BE2C (cell line): ENCODE measurements at places on chromosomes 4 and X.

DNA sequence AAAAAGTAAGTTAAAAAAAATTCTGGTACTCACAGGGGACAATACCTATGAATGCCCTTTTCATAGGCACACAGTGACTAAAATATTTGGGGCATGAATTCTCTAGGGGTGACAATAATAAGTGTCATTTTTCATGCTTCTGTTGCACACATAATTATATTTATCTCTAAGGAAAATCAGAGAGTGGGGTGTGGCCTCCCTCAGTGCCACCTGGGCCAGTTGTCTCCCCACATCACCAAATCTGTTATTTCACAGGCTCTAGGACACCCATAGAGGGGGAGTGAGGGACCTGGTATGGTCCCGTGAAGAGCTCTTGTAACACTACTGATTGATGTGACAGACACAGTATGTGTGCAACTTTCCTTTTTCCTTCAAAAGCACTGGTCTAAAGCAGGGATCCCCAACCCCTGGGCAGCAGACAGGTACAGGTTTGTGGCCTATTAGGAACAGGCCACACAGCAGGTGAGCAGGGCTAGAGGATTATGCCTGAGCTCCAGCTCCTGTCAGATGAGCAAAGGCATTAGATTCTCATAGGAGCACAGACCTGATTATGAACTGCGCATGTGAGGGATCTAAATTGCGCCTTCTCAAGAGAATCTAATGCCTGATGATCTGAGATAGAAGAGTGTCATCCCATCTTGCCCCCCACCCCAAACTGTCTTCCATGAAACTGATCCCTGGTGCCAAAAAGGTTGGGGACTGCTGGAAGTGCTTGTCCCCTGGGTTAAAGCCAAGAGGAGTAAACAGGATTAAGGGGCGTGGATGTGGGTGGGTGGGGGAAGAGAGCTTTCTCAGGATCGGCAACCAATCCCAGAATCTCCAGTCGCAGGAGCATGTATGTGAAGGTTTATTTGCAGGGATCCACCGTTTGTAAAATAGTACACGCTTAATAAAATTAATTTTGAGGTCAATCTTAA, 856 bp downstream of the SLC9B1 start:
- no peak for DNase-seq

GRCh38 chrX:151723156-151723760, 7.4 kb downstream of the FATE1 start:
- no peak for DNase-seq

- no peak for DNase-seq
These were observed 101.7 kb downstream of the PHOX2B start for GRCh38 chr4:41646862-41647261.

DNA sequence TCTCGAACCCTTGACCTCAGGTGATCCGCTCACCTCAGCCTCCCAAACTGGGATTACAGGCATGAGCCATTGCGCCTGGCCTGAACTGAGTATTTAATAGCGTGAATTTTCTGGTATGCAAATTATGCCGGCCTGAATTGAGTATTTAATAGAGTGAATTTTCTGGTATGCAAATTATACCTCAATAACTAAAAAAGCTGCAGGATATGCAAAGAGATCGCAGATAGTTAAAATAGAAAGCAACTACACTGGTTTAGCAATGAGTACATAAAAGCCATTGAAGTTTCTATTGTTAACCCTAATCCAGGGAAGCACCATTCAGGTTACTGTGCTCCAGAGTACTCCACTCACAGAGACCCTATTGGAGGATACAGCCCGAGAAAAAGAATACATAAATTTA, 22.8 kb downstream of the FBXW7 start:
- no peak for DNase-seq

- no peak for DNase-seq
These were observed 151.6 kb downstream of the LRBA start for GRCh38 chr4:150863456-150863855.

DNA sequence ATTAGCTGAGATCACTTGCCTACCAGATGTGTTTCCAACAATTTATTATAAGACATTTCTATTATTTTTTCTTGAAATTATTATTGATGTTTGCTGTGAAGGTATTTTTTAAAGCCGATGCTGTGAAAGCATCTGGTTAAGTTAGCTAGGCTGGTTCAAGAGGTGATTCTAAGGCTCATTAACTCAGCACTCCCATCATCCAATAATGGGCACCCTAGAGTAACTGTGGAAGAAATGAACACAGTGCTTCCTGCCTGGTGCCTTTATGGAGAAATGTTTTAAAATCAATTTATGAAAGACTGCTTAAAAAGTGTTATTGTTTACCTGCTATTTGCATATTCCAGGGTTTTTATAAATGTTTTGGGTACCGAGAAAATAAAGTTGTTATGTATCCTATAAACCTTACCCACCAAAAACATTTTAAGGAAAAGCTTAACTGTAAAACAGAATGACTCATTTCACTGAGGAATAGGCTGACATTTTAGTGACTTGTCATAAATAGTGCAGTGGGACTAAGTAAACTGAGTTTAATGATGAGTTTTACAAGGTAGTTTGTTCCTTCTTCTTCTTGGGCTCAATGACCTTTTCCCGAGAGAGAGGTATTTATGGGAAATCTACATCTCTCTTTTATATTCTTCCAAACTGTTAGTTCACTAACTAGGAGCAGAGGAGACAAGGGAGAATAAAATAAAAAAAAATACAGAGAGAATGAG, 310.0 kb upstream of the AADAT start:
- no peak for DNase-seq

DNA sequence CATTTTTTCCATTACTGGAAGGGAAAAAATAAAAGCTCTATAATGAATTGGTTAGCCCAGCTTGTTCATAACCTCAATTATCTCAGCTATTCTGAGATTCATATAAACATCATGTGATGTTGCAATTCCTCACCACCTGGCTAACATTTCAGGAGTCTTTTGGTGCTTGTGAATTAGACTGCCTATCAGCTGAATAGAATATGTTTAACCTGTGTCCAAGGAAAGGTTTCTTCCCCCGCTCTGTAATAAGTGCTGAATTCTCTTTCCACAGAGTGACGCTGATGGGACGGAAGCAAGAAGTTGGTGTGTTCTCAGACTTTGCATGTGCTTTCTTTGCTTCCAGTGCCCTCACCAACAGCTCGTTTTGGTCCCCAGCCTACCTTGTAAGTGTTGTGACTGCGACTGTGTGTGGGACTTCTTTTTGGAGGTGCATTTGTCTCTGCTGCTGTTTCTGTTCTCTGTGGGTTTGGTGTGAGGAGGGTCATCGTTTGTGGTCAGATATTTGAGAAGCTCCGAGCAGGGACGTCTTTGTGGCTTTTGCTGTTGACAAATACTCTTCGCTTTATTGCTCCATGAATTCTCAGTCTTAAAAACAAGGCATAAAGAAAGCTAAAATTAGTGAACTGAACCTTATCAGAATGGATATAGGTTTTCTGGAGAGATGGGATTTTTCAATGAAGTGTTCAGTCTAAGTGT, 61.7 kb downstream of the PPARGC1A start:
- no peak for DNase-seq

GRCh38 chrX:23736030-23736429, 7.0 kb downstream of the ACOT9 start:
- no peak for DNase-seq

DNA sequence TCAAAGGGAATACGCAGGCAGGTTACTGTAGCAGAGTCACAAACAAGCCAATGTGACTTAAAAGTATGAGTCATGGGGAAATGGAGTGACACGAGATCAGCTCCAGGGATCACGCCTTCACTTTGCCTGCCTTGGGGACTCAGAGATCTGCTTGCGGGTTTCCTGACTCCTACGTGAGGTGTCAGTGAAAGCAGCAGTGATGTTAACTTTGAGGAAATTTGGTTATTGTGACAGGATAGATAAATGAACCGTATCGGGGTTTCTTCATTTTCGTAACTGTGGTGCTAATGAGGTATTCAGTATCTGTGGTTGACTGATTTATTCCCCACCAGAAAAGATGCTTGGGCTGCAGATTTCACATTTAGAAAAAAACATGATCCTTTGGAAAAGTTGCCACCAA, 383.3 kb upstream of the ZFP42 start:
- DNase-seq: no peak

GRCh38 chr4:169099771-169100180, 89.7 kb upstream of the CBR4 start:
- no peak for DNase-seq

DNA sequence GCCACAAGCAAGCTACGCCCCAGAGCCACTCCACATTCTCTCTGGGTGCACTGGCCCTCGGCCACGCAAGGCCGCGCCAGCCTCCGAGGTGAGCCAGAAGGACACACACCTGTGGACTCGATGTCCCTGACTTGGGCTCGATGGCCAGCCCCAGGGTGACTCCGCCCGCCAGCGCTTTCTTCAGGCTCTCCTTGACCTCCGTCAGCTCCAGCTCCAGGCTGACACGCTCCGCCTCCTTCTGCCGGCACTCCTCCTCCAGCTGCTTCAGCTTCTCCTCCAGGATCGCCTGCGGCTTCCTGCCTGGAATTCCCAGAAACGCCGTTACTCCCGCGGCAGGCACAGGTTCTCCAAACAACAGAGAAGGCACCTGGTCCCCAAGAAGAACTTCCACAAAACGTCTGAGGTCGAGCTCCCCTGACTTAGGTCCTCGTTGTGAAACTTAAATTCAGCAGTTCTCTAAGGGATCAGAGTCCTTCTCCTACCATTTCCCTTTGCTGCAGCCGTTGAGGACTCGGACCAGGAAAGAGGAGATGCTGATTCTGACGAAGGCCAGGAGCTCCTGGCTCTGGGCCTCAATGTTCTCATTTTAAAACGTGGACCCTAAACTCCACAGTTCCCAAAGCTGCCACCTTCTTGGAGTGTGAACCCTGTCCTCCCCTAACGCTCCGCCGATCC, 166.8 kb downstream of the AFAP1 start:
- DNase-seq: no peak

GRCh38 chr4:144627663-144628076, 18.3 kb upstream of the HHIP start:
- no peak for DNase-seq

DNA sequence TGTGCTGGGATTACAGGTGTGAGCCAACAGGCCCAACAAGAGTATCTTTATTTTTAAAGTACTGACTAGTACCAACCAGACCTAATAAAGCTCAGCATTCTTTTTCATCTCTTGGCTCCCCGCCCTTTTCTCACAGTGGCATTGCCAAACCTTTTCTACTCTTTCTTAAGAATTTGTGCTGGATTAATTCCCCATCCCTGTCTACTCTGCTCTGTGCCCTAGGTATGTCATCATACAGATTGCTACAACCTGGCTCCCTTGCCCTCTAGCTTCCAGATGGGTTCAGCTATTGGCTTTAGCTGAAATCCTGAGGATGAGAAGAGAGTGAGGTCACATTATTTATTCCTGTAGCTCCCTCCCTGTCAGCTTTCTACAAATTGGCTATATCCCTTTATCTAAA, 34.9 kb upstream of the CCNI start:
- no peak for DNase-seq

GRCh38 chr4:173119818-173120217, 48.8 kb upstream of the GALNT7 start:
- DNase-seq: no peak

DNA sequence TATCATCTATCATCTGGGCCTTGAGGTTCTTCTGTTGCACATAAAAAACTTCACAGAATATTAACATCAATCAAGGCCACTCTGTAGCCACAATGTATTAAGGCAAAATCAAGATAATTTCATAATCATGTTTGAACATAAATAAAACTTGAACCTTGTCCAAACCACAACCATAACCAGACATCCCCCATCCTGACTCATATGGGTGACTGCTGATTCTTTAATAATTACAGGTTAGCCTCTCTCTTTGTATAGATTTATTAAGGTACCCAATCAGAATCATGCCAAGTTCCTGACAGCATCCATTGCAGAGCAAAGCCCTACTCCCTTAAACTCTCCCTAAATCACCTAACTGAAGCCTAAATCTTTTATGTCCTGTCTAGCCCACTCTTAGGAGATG, 16.7 kb upstream of the AREG start:
- DNase-seq: no peak

GRCh38 chr4:78244705-78245485, 187.8 kb downstream of the FRAS1 start:
- DNase-seq: no peak

DNA sequence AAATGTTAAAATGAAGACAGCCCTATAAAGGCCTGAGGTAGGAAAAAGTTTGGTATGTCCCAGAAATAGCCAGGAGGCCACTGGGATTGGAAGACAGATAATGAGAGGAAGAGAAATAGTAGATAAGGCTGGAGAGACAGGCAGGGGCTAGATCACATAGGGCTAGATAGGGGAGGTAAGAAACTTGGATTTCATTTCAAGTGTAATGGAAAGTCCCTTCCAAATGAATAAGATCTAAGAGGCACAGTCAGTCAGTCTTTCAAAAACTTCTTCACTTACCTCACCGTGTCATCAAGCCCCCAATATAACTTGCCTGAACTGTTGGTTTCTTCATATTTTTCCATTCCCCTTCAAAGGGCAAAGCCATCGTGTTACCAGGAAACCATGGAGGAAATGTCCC, 121.8 kb downstream of the SPCS3 start:
- DNase-seq: no peak

GRCh38 chr4:70914000-70914399, 11.8 kb downstream of the MOB1B start:
- DNase-seq: no peak

DNA sequence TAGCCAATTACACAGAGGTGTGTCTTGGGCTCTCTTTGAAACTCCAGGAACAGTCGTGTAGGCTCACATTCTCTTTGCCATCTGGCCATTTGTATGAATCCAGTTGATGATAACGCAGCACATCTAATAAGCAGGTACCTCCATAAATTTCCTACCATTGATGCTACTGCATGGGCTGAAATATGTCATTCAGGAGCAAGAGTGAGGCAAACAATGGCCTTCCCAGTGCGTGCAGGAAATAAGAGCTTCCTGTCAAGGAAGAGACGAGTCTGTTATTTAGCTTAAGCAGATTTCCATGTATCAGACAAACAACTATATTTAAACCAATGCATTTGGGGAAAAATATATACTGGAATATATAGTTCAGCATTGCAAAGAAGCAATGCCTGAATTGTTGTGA, 102.1 kb upstream of the MXRA5 start:
- no peak for DNase-seq

DNA sequence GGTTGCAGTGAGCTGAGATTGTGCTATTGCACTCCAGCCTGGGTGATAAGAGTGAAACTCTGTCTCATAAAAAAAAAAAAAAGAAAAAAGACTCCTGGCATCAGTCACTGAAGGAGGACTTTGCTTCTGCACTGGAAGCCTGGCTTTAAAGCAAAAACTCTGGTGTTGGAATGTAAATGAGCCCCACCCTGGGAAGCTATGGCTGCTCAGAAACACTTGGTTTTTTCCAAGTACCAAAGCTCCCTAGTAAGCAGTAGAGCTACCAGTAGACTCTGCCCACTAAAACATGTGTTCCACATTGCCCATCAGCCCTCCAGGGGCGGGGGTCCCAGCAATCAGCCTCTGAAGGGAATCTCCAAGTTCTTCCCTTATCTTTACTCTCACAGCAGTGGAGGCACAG, 154.4 kb downstream of the SHROOM3 start:
- DNase-seq: no peak
